ENCODE measurements at places on chromosomes 11 and 22.

- DNase-seq = no peak
Observed at GRCh38 chr22:35988030-35988429, 40.6 kb downstream of the RBFOX2 start.

DNA sequence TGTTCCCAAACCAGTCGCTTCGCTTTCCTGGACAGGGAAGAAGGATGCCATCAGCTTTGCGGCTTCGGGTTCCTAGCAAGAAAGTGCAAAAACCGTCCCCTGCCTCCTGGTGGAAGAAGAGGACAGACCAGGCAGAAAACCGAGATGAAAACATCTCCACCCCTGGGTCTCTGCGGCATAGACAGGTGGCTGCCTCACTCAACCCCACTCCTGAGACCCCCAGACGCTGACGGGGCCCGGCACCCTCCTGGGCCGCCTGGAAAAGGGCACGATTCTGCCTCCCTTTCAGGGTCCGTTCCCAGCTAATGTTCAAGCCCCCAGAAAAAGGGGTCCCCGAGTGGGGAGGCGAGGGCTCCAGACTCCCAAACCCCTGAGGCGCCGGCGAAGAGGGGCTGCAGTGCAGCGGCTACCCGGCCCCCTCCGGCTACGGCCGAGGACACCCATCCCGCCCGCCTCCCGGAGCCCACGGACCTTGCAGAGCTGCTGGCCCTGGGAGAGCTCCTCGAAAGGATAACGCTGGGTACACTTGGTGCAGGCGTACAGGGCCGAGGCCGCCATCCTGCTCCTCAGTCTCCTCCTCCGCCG, 569 bp downstream of the FAM76B start:
- DNase-seq = peak; percentile 74

GRCh38 chr22:39901565-39902146, 772 bp downstream of the GRAP2 start:
- no peak for DNase-seq

GRCh38 chr11:97149741-97150140, 759.9 kb downstream of the JRKL start:
- no peak for DNase-seq

DNA sequence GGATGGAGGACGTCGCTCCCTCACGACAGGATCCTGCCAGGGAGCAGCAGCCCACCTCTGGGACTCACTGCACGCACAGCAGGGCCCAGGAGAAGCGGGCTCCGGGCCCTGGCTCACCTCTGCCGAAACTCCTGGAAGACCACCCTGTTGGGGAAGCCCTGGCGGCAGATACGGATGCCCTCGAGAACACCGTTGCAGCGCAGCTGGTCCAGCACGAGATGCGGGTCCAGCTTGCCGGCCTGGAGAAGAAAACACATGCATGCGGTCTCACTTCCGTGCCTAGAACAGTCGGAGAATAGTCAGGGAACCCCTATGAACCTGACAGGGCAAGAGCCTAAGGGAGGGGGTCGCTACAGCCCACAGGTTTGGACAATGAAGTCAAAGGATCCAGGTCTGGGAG, 52.9 kb downstream of the APOL1 start:
- DNase-seq = no peak

- DNase-seq = no peak
Observed at GRCh38 chr11:61147271-61147670, 14.0 kb downstream of the VPS37C start.

DNA sequence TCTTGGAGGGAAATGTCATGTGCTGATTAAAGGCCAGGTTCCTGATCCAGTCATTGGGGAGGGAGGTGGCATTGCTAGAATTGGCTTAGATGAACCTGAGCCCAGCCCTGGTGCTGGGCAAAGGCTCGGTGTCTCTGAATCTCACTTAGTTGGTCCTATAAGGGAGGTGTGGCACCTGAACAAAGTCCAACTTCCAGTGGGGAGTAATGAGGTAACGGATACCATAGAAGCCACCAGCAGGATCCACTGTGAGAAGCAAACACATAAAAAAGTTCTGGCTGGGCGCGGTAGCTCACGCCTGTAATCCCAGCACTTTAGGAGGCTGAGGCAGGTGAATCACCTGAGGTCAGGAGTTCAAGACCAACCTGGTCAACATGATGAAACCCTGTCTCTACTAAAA, 26.6 kb downstream of the PRDM11 start:
- DNase-seq = no peak

GRCh38 chr11:125519860-125520834, 24.1 kb upstream of the FEZ1 start:
- DNase-seq = no peak

GRCh38 chr11:64234647-64235379, 429 bp downstream of the VEGFB start:
- DNase-seq = no peak

DNA sequence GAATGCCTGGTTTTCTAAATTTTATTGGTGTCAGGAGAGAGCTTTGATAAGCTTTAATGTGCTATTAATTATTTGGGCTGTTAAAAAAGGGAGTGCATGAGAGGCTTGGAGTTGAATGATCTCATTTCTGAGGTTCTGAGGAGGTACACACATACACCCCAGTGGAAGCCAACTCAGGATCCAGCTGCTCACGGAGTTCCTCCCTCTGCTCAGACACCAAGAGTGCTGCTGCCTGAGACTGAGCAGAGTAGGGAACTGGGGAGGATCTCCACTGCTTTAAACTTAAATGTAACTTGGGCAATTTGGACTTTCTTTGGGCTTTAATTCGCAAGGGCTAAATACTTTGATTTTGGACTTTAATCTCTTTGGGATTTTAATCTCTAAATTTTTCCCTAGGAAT, 414.4 kb upstream of the CADM1 start:
- no peak for DNase-seq

GRCh38 chr11:18804199-18804999, 12.8 kb upstream of the PTPN5 start:
- DNase-seq = no peak

GRCh38 chr22:48173061-48173772, 1410.8 kb downstream of the TBC1D22A start:
- no peak for DNase-seq

- no peak for DNase-seq
Observed at GRCh38 chr11:46363031-46363407, 15.8 kb downstream of the DGKZ start.

DNA sequence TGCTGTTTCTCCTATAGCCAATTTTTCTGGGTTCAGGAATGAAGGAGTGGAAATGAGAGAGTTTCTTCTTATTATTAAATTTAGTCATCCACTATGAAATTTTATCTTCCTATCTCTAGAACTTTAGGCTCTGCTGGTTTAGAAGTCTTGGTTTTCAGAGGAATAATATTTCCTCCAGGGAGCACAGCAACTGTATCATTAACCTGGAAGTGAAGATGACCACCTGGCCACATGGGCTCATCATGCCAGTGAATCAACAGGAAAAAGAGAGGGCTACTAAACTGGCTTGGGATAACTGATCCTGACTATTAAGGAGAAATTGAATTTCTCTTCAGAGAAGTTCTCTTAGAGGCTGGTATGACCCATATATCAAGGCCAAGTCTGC, 44.4 kb downstream of the ADM start:
- DNase-seq = no peak

- DNase-seq = no peak
Observed at GRCh38 chr11:82756765-82757639, 23.3 kb upstream of the FAM181B start.

DNA sequence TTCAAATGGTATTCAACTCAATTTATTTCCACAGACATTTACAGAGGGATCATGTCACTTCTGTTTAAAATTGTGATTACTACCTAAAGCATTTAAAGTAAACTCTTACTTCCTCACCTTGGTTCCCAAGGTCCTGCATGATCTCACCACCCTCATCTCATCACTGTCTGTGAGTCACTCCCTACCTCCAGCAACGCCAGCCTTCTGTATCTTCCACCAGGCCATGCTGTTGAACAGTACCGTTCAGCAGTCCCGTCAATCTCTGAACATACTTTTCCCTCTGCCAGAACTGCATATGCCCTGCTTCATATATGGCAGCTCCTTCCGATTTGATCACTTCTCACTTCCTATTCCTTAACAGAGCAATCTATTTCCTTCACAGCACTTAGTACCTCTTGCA, 2.0 kb downstream of the FBXO3 start:
- no peak for DNase-seq

DNA sequence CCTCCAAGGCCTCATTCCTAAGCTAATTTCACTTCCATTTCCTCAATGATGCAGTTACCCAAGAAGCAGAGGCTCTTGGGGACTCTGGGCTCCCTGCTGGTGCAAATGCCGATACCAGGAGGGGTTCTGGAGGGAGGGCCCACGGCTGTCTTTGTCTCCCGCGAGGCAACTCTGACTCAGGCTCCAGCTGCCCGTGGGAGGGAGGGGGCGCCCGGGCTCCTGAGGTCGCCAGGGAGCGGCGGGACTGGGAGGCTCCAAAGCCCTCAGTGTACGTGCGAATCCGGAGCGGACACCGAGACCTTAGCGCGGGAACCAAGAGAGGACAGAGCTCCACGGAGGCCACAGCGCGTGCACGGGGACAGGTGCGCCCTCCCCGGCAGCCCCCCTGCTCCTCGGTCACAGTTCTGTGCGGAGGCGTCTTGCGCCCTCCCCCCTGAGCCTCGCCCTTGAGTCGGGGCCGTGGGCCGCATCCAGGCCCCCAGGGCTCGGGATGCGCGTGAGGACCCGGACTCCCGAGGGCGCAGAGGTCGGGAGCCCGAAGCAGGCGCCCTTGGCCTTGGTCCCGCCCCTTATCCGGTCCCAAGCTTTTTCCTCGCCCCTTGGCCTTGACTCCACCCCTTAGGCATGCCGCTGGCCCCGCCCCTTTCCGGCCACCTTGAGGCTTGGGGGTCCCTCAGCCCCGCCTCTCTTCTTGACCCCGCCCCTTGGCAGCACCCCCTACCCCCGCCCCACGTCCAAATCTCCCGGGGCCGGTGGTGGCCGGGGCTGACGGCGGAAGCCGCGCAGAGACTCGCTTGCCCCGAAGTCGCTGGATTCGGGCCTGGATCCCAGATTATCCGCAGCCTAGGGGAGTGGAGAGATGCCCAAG, 4.7 kb upstream of the SHISA8 start:
- peak; percentile 54 for DNase-seq

- DNase-seq = no peak
Observed at GRCh38 chr11:124916370-124916710, 2.7 kb upstream of the HEPN1 start.

GRCh38 chr11:73401217-73401923, 25.2 kb downstream of the RELT start:
- no peak for DNase-seq

- DNase-seq = no peak
Observed at GRCh38 chr22:44661070-44661469, 40.9 kb upstream of the PRR5 start.

DNA sequence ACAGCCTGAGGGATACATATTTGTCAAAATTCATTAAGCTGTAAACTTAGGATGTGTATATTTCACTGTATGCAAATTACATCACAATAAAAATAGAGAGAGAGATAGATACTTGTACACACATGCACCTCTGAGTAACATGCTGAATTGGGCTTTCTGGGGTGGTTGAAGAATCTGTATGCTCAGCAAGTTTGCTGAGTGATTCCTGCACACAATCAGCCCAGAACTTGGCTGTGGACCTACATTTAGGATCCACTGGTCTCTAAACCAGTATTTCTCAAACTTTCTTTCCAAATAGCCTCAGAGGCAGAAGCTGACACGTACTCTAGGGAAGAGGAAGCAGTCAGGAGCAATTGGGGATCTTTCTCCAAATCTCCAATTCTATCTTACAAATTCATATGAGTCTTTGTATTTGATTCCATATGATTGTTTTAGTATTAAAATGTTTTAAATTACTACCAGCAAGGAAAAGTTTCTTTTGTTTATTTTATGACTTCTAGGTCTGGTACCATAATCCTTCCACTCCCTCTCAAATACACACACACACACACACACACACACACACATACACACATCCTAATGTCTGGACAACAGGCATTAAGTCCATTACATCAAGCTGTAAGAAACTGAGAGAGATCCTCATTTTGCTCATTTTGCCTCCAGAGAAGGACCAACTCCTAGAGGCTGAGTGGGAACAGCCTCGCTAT, 20.0 kb downstream of the SYT13 start:
- DNase-seq = no peak

- peak; percentile 90 for DNase-seq
Observed at GRCh38 chr11:44893846-44894617, 56.7 kb downstream of the TP53I11 start.

DNA sequence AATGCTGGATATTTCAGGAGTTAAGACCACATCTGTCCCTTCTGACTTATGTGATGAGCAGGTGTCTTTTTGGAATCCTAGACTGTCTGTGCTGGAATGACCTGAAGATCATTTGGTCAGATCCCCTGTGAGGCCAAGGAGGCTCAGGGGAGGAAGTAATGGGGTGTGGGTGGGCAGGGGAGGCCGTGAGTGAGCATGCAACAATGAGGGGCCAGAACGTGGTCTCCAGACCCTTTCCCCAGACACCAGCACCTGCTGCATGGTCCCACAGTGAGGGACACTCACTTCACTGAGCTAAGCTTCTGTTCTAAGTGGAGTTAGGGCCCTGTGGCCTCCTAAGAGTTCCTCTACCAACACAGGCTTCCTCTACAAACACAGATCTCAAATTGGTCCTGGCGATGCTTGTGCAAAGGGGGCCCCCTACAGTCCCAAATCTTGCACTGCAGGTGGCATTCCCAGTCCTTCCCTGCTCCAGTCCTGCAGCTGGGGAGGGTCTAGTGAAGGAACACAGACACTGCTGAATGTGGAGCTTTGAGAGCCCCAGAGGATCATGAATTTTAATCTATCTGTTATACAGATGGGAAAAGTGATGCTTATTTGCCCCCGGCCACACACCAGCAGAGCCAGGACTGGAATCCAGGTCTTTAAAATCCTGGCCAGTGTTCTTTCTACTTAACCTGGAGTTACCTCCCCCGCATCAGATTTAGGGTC, 7.4 kb downstream of the USP2 start:
- peak; percentile 97 for DNase-seq

GRCh38 chr11:77446911-77447629, 26.8 kb downstream of the PAK1 start:
- DNase-seq = no peak

DNA sequence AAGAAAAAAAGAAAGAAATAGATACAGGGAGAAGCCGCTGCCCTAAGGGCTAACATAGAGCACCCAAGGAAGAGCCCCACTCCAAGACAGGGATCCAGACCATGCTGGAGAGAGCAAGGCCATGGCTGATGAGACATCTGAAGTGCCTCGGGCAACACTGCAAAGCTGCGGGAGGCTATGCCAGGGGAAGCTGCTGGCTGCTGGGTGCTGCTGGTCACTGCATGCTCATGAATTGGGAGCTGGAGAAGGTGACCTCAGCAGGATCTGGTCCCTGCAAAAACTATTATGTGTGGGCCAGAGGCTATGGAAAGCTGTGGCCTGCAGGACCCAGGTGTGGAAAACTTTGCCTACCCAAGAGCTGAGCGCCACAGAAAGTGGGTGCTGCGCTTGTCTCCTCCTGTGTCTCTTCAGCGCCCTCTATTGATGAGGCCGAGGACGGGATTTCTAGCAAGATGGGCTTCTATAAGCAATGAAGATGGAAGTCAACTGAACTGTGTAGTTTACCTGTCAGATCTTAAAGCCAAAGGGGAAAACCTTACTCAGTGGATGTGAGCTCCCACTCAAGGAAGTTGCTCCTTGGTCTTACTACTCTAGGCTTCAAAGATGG, 17.3 kb upstream of the SLC29A2 start:
- DNase-seq = peak; percentile 90

- DNase-seq = no peak
Observed at GRCh38 chr22:29734406-29734805, 14.6 kb downstream of the CABP7 start.

Measured in NCI-H526 (cell line).